ENCODE measurements at places on chromosomes 2 and 18.

- ATAC-seq, result no peak
These were observed 256.2 kb downstream of the TSN start for GRCh38 chr2:122011493-122012270.

GRCh38 chr18:40676668-40677067 is 1278.4 kb upstream of the PIK3C3 start:
- ATAC-seq, result no peak

- ATAC-seq, result no peak
These were observed 53.9 kb upstream of the STPG4 start for GRCh38 chr2:47208852-47209606.

DNA sequence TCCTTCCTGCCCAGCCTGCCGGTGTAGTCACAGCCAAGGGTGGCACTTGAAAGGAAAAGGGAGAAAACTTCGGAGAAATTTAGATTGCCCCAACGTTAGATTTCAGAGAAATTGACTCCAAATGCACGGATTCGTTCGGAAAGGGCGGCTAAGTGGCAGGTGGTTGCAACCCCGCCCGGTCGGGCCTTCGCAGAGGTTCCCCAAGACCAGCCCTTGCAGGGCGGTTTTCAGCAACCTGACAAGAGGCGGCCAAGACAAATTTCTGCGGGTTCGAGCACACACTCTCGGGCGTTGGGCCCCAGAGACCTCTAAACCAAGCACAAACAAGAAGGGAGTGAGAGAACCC is 4.8 kb downstream of the ONECUT2 start:
- ATAC-seq, result no peak

DNA sequence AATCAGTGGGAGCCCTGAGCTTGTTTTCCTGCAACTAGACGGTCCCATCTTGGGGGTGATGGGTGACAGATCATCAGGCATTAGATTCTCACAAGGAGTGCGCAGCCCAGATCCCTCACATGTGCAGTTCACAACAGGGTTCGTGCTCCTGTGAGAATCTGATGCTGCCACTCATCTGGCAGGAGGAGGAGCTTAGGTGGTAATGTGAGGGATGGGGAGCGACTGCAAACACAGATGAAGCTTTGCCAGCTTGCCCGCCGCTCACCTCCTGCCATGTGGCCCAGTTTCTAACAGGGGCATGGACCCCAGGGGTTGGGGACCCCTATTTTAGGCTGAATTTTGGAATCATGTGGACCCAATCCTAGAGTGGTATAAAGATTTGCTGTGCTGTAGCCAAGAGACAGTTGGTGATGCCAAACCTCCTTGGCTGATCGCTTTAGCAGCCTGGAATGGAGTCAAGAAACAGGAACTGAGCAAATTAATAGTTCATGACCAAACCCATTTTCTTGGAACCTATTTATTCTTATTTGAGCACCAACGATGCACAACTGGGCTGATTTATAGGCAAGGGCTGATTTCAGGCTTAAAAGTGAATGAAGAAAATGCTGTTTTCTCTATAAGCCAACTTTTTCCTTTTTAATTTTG is 25.7 kb downstream of the LPIN1 start:
- no peak for ATAC-seq

DNA sequence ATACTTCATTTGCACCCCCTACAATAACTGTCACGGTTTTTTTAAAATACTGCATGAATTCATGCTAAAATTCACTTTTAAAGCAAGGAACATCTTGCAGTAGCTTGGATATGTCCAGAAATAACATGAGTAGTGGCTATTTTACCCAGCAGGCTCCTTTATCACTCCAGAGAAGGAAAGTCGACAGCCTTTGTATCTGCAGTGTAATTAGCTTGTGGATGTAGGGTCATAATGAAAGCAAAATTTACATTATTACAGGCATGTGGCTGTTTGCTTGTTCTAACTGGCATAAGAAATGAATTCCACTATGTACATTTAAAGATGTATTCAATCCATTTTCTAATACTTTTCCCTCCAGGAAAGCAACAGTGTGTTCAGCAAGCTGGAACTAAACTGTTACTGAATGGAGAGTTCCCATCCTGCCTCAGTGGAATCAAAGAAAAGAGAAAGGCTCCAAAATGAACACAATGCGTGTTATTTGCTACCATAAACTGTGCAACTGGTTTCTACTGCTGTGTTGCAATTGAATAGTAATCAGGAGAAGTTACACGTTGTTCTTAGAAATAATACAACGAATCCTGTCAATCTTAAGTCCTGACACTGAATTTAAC is 321.2 kb upstream of the VRK2 start:
- ATAC-seq, result no peak

DNA sequence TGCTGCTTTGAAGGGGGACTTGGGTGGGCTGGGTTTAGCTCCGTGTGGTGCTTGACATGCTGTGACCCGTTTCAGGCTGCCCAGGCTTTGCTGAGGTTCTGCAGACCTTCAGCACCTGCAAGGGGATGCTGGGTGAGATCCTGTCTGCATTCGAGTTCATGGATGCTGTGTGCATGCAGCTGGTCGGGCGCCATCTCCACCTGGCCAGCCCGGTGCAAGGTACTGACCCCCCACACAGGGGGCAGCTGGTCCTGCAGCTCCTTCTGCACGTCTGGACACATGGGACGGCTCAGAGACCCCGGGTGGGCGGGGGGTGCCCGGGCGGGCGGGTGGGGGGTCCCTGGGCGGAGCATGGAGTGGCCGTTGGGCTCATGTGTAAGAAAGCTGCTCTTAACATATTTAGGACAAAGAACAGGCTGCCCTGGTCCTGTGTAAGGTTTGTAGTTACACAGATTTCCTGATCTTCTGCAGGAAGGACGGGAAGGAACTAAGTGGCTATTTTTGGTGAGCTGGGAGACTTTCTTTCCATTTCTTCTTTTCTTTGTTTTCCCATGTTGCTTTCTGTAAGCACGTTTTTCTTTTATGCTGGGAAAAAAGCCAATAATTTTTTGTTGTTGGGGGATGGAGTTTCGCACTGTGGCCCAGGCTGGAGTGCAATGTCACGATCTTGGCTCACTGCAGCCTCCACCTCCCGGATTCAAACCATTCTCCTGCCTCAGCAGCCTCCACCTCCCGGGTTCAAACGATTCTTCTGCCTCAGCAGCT is 15.8 kb downstream of the D2HGDH start:
- ATAC-seq, result no peak

DNA sequence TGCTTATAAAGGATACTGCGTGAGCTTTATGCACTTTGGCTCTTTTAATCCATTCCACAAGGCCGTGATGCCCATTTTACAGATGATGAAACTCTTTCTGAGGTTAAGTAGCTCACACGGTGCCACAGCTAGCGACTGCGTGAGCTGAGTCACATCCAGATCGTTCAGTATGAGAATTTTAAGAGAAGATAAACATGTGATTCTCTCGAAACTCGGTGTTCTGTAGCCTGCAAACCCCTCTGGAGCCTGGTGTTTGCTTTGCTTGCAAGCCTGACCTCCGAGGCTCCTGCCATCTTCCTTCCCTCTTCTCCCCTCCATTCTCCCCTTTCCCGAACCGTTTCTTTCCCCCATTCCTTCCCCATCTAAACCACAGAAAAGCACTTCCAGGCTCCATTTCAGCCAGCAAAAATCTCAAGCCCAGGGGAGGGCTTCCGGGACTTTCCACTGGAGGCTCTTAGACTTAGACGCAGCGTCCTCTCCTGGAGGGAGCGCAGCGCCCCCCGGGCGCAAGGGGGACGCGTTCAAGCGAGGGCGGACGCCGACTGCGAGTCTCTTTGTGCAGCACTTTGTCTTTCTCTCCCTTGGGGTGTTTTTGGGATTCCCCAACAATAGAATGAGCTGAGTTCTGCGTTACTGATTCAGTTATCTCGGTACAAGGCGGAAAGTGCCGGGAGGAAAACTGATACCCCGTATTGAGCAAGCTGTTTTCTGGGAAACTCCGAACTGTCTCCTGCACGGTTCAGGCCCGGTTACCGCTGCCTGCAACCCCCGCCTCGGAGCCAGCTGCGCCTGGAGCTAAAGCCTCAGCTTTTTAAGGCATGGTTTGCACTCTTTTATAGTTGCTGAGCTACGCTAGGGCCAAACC is 38.0 kb downstream of the CYP1B1 start:
- ATAC-seq, result peak; percentile 74

DNA sequence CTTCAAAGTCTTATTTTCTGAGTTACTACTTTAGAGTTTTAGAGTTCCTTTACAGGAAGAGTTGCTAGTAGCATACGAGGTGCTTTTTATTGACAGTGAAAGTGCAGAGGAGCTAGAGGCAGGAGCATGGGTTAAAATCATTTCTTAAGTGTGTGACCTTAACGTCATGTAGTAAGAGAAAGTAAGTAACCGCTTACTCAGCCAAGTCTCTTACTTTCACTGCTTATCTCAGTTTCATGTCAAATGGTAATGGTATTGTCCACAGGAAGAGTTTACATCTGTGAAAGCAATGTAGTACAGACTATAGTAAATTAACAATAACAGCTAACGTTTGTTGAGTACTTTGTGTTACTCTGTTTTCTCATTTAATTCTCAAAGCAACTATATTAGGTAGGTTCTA is 12.6 kb downstream of the NDUFAF7 start:
- ATAC-seq, result no peak

DNA sequence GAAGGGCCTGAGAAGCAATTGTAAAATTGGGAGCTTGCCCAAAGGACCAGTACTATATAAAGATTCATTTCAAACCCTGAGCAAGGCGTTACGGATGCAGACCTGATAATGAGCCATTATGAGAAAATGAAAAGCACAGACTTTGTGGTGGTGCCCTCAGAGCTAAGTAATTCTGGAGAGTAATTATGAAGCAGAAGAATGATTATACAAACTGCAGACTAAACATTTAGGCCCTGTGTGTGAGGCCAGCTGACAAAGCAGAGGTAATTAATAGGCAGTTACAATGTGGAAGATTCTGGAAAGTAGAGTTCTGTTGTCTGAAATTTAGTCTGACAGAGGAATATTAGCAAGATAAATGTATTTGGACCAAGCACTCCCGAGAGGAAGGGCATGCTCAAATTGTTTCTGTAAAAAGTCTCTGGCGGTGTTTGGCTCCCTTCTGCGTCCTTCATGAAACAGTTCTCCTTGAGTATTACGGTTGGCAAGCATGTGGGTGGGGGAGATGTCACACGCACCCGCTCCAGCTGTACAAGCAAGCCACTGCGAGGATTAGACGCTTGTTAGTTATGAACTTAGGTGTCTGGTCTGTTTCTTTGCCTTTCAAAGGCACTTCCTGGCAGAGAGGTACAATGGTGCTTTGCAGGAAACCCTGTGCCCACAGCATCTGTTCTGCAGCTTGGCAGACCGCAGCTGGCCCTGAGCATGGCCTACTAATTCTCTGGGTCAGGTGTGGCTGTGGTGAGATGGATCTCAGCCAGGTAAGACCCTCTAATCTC is 45.5 kb downstream of the CDC42EP3 start:
- peak; percentile 74 for ATAC-seq

DNA sequence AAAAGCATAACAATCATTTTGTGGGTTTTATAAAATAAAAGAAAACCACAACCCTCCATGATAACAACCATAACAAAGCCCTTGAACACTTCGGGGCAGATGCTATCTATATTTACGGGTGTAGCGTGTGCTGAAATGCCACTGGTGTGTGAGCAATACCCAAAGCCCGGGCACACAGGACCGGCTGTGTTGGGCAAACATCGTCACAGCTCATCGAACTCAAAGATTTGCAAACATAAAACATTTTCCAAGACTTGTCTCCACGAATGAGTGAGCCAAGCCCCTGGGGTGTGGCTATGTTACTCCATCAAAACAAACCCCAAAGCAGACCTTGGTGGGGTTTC is 290.2 kb downstream of the LPIN1 start:
- no peak for ATAC-seq

DNA sequence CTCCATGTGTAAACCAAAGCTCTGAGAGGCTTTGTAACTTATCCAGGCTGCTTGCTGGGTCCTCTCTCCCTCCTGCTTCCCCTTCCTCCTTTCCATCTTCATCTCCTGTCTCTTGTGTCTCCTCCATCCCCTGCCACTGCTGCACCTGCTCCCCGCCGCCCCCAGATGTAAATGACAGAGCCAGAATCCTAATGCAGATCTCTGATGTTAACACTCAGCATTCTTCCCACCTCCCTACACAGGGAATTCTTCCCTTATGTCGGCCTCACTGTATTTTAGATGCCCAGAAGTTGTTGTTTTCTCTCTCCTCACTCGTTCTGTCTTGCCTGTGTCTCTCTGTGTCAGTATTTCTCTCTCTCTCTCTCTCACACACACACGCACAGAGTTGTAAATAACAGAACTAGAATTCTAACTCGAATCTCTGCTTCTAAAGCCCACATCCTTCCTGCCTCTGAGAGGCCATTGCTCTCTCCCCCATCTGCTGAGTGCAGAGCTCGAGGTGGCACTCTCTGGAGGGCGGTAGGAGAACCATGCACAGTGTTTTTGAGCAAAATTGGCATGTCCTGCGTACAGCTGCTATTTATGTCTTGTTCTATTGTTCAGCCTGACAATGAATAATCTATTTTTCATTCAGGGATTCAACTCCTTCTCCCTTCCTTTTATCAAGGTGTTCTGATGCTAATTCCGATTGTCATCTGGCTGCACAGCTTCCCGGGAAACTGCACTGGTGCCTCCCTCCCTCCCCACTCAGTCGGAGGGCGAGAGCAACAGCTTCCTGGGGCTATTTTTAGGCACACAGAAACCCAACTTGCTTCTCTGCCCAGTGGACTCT is 219.9 kb downstream of the SH3RF3 start:
- no peak for ATAC-seq

DNA sequence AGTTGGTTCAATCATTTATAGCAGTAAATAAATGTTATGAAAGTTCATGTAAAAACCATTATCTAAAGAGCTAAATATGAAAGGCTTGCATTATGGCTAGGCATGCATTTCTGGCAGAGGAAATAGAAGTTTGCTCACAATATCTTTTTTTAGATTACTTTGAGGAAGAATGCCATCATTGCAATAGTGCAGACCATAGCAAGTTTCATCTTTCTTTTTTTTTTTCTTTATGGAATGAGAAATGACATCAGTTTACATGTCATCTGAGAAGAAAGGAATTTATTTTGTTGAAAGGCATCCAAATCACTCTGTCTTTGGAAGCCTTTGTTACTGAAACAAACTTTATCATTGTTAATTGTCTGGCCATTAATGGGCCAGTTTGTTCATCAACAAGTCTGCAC is 74.5 kb upstream of the NCKAP5 start:
- ATAC-seq, result no peak

DNA sequence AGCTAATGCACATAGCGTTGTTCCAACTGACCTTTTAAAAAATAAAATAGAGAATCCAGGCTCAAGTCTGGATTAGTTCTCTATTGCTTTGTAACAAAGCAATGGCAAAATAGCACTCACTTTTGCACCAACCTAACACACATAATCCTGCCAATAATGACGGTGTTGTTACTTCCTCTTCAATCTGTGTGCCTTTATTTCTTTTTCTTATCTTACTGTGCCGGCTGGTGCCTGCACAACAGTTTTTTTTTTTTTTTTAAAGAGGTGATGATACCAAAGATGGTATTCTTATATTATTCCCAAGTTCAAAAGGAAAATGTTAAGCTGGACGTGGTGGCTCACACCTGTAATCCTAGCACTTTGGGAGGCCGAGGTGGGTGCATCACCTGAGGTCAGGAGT is 3.4 kb downstream of the PLB1 start:
- ATAC-seq, result no peak

- peak; percentile 69 for ATAC-seq
These were observed 709 bp downstream of the PTPN2 start for GRCh38 chr18:12883372-12883683.
